ENCODE measurements at places on chromosomes 13 and 19.

GRCh38 chr13:88817560-88817959, 1146.4 kb downstream of the SLITRK5 start:
- DNase-seq: no peak

- no peak for DNase-seq
Measured at GRCh38 chr19:1110809-1111640, 7.2 kb downstream of the GPX4 start.

DNA sequence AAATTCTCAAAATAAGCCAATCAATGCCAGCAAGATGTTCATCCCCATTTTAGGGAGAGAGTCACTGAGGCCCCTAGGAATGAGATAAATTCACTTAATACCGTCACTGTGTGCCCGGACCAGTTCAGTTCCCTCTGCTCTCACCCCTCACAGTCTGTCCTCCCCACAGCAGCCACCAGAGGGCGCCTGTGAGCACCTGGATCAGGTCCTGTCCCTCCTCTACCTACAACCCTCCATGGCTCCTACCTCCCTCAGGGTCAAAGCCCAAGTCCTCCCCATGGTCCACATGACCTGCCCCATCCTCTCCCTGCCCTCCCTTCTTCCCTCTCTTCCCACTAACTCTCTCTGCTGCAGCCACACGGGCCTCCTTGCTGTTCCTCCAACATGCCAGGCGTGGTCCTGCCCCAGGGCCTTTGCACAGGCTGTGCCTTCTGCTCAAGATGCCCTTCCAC, 42.0 kb upstream of the NFIC start:
- peak; percentile 62 for DNase-seq

DNA sequence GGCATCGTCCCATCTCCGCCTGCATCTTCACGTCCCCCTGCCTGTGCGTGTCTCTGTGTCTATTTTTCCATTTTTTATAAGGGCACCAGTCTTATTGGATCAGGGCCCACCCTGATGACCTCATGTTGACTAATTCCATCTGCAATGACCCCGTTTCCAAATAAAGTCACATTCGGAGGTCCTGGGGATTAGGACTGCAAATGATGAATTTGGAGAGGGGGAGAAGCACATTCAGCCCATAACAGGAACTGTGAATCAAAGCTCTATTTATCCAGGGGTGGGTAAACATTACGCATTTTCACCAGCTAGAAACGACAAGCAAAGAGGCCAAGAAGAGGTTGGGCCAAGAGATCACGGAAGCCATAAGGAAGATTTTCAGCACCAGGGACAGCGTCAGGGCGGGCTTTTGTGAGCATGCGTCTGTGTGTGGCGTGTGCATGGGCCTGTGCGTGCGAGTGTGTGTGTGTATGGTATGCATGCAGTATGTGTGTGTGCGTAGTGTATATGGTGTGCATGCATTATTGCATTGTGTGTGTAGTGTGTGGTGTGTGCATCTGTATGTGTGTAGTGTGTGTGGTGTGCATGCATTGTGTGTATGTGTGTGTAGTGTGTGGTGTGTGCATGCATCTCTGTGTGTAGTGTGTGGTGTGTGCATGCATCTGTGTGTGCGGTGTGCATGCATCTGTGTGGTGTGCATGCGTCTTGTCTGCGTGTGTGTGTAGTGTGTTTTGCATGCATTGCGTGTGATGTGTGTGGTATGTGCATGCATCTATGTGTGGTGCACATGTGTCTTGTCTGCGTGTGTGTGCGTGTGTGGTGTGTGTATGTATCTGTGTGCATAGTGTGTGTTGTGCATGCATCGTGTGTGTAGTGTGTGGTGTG, 19.6 kb downstream of the CELF5 start:
- DNase-seq: peak; percentile 56

DNA sequence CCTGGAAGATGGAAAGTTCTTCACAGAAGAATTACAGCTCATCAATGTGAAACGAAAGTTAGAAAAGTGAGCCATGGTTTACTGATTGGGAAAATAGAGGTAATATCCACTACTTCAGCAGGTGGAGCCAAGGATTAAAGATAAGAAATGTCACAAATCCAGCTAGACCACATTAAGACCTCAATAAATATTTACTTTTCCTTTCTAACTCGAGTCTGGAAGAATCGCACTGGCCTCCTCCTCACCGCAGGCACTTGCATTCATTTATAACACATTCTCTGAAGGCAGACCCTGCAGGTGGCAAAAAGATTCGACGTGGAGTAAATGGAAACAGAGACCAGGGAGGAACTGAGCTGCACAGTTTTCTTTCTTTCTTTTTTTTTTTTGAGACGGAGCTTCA, 7.4 kb downstream of the SLC35E1 start:
- DNase-seq: no peak

DNA sequence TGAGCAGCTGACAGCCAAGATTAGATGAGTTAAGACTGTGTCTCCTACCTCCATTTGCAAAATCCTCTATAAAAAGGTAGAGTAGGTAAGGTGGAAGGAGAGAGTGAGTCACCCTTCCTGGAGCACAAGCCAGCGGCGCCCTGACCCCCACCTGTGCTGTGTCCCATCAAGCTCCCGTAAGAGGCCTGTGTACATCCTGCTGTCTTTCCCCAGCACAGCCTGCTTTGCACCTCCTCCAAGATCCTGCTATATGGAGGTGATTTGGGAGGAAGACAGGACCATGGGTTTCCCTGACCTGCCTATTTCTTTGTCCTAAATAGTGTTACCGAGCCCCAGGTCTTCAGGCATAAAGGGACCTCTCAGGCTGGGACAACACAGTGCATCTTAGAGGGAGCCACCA, 62.3 kb upstream of the UQCRFS1 start:
- no peak for DNase-seq

DNA sequence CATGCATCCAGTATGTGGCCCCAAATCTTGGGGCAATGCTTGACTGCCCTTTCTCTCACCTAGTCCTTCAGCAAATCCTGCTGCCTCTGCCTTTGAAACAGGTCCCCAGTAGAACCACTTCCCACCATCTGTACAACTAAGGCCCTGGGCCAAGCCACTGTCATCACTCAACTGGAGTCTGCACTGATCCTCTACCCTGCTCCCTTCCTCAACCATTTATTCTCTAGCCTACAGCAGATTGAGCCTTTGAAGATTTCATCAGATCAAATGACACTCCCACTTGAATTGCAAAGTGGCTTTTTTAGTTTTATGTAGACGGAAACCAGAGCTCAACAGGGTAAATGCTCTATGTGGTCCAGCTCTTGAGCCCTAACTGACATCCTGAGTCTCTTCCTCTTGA, 43.5 kb downstream of the ATP8A2 start:
- DNase-seq: no peak

GRCh38 chr13:43041369-43041921, 18.1 kb downstream of the DNAJC15 start:
- no peak for DNase-seq

DNA sequence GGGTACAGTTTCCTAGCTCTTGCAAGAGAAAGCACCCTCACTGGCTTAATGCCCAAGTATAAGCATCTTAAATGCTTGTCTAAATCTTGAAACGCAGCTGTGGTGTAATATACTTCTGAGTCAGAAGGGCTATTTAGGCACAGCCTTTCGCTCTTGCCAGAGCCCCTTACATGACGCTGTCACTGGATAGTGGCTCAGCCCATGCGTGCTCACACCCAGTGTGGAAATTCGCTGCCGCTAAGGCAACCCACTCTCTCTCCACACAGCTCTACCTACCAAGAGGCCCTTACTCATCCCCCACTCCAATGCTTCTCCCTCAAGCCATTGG, 24.0 kb downstream of the UQCRFS1 start:
- no peak for DNase-seq

DNA sequence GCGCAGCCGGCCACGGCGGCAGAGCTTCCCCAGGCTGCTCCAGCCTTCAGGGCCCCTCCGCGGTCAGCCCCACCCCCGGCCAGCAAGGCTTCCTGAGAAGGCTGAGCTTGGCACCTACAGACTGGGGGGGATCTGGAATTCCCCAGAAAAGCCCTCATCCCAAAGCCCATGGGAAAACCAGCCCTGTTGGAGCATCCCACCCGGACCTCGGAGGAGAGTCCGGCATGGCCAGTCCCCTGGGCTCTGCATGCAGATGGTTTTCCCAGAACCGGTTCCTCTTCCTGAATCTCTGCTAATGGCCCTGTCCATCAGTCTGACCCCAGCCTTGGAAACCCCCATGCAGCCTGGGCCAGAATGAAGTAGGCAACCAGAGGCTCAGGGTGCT, 10.3 kb downstream of the RASA3 start:
- no peak for DNase-seq

DNA sequence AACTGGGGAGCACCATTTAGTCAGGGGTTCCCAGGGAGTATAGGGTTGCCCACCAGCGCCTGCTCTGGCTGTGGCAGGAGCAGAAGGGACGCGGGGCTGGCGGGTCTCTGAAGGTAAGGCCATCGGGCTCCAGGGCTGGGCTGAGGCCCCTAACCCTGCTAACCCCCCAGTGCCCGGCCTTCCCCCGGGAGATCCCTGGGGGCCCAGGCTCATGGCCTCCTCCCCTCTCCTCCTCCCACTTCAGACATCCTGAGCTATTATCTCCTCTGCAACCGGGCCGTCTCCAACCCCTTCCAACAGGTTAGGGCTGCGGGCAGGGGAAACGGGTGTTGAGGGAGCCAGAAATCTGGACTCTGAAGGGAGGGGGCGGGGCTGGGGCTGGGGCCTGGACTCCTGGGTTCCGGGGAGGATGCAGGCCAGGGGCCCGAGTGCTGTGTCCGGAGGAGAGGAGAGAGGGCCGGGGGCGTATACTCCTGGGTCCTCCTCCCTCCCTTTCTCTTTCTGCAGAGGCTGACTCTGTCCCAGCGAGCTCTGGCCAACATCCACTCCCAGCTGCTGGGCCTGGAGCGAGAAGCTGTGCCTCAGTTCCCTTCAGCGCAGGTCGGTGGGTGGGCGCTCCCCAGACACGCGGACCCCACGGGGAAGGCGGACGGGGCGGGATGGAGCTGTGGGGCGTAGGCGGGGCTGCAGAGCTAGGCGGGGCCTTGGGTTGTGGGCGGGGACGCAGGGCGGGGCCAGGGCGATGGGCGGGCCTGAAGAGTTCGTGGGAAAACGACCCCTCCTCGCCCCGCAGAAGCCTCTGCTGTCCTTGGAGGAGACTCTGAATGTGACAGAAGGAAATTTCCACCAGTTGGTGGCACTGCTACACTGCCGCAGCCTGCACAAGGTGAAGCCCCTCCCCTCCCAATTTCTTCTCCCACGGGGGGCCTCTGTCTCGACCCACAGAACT, 15.3 kb downstream of the TTYH1 start:
- peak; percentile 23 for DNase-seq

GRCh38 chr13:44147233-44147632, 226.4 kb upstream of the SERP2 start:
- no peak for DNase-seq

- DNase-seq: no peak
Measured at GRCh38 chr19:6853868-6854267, 33.5 kb upstream of the ADGRE1 start.

GRCh38 chr19:19115954-19116353, 22.3 kb downstream of the TMEM161A start:
- DNase-seq: peak; percentile 73

DNA sequence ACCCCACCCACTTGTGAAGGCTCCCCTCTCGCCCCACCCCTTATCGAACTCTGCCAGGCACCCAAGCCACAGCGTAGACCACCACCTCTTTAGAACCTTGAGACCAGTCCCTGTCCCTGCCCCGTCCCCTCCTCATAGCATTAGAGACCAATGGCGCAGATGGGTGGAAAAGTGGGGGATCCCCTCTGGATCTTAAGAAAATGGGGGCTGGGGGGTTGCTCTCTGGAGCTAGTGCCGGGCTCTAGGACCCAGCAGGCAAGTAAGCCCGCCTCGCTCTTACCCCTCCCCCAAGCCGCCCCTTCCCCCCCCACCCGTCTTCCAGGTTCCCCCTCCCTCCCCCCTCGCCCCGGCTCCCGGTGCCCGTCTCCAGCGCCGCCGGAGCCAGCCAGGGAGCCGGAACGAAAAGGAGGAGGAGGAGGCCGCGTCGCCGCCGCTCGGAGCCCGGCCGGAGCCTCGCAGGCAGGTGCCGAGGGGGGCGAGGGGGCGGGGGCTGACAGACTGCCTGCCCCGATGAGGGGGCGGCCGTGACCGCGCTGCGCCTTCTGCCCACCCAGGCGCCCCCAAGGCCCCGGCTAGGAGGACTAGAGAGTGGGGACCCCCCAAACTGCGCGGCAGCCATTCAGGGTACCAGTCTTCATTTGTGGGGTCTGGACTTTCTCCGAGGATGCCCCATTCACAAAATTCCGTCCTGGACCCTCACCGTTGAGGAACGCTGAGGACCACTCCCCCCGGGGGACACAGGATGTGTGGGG, at the start of gene SPRED3:
Gene SPRED3, plus strand, starts transcription at position 349 of the 752 bp plus-strand sequence. CDS start 1,606 bp downstream, outside the sequence.
- no peak for DNase-seq

DNA sequence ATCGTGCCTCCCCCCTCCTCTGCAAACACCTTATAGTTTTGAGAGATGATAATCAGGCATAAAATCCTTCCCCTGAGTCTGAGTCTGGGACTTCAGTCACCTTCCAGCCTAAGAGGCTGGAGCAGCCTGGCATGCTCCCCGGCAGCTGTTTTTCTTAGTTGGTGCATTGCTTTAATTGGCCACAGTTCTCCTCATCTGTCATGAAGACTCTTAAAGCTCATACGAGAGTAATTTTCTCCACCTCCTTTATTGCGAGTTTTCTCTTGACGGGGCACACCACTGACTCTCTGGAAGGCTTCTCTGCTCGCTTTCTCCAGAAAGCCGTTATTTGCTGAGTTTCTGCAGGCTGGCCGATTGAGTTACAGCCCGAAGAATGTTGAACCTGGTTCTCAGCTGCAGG, 310.5 kb downstream of the ATP8A2 start:
- no peak for DNase-seq

DNA sequence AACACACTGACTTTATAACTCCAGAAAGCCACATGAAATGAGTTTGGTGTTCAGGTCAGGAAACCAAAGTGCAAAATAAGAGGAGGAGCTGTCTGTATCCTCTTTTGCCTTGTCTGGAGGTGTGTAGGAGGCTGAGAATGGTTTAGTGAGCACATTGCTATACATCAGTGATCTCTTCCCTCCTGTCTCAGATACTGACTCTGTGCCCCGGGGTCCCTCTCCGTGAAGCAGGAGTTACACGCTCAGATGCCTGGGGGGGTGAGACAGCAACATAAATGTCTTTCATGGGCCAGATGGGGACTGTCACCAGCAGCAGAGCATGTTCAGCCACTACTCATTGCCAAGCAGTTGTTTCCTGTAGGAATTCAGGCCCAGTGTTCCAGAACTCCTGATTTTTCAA, 285.4 kb downstream of the ATP8A2 start:
- DNase-seq: no peak

DNA sequence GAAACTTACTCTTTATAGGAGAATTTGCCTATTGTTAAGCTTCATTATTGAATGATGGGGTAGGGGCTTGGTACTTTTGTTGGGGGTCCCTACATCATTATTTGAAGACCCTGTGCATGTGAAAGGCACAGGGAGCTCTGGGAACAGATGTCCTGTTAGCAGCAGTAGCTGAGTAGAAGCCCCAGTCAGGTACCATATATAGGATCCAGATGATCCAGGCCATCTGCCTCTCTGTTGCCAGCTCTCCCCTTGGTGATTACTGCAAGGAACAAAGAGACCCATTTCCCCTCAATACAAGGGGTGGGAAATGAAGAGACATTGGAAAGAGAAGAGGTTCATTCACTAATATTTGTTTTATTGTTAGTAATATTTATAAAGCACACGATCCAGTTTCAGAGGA, 4.4 kb upstream of the MTMR6 start:
- DNase-seq: no peak

Measured in erythroblast (primary cell).